ENCODE measurements at places on chromosomes 11 and 22.
A peak's percentile ranks its signal among the peaks of the same experiment; 100 is the strongest.

DNA sequence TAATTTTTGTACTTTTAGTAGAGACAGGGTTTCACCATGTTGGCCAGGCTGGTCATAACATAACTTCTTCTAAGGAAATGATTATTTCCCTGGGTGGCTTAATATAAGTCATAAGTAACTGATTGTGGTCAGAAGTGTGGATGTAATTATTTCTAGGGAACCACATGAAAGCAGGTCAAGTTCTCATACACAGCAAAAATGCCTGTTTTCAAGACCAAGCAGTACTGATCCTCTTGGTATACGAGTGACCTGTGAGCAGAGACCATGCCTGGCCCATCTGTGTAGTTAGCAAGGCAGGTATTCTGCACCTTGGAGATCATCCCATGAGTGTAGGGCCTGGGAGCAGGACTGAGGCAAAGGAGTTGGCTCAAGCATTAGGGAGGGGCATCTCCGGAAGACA is 32.5 kb upstream of the NUCB2 start:
- DNase-seq, result no peak

GRCh38 chr22:31130873-31131272 is 8.1 kb downstream of the INPP5J start:
- no peak for DNase-seq

GRCh38 chr11:44016131-44016530 is 31.6 kb upstream of the ACCSL start:
- DNase-seq, result no peak

GRCh38 chr22:42376711-42377554 is 55.3 kb downstream of the NFAM1 start:
- DNase-seq, result no peak

GRCh38 chr11:977830-978720 is 52.4 kb downstream of the AP2A2 start:
- DNase-seq, result no peak

DNA sequence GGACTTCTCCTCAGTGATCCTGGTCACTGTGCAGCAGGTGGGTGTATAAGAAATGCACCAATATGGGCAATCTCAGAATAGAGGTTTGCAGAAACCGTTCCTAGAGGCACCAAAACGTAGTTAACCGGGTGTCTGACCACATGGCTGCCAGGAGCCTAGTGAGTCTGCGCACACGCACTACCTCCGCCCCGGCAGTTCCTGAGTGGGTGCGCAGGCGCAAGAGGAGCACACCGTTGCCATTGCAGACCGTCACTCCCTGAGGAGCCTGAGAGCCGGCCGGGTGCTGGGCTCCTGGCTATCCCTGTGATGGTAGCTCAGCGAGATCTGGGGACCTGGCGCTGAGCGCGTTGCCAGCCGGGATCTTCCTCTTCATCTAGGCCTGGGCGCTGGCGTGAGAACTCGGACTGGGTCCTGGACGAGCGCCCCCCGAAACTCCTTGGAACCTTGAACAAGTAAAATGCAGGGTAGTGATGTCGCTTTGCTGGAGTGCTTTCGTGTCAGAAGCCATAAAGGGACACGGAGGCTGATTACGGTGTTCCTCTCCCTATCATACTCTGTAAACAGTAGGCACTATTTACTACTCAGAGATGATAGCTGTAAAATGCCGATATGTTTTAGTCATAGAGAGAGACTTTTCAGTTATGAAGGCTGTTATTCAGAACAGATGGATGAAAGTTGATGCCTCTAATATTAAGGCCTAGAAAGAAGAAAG is at the start of gene MS4A13:
MS4A13 (plus strand) TSS at position 249 of the 712 bp plus-strand sequence. CDS start 2,692 bp downstream, outside the sequence.
- DNase-seq, result no peak

DNA sequence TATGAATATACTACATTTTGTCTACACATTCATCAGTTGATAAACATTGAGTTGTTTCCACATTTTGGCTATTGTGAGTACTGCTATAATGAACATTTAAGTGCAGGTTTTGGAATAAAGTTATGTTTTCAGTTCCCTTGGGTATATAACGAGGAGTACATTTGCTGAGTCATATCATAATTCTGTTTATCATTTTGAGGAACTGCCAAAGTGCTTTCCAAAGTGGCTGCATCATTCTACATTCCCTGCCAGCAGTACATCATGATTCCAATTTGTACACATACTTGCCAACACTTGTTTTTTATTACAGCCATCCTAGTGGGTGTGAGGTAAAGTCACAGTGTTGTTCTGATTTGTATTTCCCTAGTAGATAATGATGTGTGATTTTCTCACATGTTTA is 1458.6 kb upstream of the TENM4 start:
- no peak for DNase-seq

DNA sequence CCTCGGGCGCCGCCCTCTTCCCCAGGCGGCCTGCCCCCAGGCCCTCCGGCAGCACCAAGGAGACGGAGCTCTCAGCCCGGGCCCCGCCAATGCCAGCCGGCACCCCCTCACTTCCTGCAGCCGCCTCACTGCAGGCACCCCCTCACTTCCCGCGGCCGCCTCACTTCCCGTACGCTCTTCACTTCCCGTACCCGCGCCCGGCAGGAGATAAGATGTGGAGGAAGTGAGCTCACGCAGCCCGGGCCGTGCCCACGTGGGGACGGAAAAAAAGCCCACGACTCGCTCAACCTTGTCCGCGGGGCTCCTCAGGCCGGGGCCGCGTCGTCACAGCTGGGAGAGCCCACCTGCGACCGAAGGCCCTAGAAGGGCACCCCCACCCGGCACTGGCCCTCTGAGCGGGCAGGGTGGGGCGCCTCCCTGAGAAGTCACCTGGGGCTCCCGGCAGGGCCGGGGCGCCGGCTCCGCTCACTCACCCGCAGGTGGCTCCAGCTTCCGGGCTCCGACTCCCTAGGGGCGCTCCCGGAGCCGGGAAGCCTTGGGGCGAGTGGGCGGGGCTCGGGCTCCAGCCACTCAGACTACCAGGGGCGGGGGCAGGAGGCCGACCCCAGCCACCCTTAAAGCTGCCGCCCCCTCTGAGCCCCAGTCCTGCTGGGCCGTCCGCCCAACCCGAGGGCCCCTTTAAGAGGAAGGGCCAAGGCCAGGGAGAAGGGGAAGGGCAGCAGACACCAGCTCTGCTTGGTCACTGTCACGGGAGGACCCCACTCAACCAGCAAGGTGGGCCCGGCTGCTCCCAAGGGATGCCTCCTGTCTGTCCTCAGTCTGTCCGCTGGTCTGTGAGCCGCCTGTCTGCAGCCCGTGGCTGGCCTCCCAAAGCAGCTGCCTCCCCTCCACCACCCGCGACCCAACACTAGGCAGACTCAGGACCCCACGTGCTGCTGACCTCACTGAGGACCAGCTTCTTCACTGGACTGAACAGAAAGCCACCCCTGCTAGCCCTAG is 31.4 kb downstream of the PISD start:
- no peak for DNase-seq

DNA sequence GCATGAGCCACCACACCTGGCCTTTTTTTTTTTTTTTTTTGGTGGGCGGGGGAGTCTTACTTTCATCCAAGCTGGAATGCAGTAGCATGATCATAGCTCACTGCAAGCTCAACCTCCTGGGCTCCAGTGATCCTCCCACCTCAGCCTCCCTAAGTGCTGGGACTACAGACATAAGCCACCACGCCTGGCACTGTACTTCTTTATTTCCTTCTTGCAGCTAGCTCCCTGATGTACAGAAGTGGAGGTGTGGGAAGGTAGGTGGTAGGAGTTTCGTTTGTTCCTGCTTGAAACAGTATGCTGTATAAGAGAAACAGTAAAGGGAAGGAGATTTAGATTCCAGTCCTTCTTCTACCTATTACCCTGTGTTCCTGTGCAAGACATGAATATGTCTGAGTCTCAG is 72.1 kb downstream of the WNT11 start:
- no peak for DNase-seq

GRCh38 chr11:74288161-74288560 is 23.3 kb downstream of the P4HA3 start:
- peak; percentile 61 for DNase-seq

DNA sequence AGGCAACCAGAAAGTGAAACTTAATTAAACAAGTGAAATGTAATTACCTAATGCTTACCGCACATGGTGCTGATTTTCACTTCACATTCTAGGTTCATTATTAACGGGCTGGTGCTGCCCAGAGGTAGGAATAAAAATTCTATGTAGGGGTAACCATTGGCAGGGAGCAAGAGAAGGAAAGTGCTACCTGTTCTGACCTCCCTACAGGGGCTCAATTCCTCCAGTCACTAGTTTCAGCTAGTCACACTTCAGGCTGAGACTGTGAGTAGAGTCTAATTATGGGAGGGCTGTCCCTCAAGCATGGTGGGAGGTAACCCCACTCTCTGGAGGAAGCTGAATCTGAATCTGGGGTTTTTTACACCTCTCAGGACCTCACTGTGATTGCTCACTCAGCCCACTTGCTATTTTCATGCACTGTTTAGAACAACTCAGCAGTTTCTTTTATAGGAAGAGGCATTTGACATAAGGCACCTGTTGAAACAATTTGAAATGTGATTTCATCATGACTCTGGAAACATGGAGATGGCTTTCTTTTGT is 75.4 kb downstream of the MAML2 start:
- DNase-seq, result no peak

DNA sequence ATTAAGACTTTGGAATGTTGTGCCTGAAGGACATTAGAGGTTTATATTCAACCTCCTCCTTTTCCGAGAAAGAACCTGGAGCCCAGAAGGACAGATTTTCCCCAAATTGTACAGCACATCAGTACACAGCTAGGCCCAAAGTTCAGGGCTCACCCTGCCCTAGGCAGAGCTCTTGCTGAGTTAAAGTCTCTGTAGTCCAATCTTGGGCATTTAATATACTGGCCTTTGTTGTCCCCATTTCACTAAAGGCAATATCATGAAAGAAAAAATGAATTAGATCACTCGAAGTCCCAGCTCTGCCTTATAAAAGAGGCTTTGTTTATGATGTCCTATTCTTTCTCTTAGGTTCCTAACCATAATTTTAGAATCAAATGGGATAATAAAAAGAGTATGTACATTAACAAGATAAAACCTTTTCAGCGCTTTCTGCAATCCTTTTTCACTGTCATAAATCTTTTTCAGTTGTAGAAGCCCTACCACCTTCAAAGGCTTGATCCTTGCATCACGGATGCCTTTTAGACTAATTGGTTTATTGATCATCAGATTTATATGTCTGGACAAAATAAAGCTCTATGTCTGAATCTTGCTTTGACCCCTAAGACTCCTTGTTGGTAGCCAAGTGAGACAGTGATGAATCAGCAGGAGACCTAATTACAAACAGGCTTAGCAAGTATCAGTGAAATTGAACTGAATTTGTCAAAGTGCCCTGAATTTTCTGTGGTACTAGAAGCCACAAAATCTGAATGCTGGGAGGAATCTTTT is 39.8 kb downstream of the RELT start:
- no peak for DNase-seq
